Suprapubic skin (tissue), 4 donors: ENCODE measurements at places on chromosomes 7 and 10.
A peak's percentile ranks its signal among the peaks of the same experiment; 100 is the strongest.

DNA sequence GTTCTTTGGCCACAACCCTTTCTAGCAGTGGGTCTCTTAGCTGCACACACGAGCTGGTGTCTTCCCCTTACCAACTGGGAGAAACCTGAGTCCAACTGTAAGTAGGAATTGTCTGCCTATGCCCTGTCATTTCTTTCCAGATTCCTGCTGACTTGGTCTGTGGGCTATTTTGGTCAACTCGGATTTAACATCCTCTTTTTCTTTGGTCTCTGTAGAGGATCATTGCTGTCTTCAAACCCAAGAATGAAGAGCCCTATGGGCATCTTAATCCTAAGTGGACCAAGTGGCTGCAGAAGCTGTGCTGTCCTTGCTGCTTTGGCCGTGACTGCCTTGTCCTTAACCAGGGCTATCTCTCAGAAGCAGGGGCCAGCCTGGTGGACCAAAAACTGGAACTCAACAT, 10.3 kb downstream of the PI4K2A start:
- peak overlapping the region; percentile 29 for H3K27ac ChIP-seq
- H3K36me3 ChIP-seq = peaks cover 48% of the 10 kb centered on the region
- H3K4me1 ChIP-seq = peaks cover 46% of the 10 kb centered on the region
- DNase-seq = no peak

DNA sequence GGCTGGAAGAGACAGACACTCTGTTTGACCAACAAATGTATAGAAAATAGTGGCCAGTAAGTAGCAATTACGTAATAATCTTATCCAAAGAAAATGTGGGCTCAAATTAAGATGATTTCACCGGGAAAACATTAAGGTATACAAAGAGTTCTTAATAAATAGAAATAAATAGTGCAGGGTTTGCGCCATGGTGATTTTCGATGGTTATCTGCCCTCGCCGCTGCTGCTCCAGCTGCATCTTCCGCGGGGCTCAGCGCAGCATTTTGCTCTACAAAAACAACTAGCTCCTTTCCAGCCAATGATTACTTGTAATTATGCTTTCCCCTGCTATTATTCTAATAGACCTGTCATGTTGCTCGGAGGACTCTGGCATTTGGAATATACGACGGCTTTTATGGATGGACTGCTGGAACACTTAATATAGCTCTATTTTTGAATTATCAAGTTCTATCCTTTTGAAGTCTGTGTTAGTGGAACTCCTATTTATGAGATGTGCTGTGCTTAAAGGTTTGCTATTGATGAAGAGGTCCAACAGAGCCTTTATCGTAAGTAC, 103.8 kb downstream of the BUB3 start:
- no peaks in the 10 kb centered on the region for H3K27me3 ChIP-seq
- no peaks in the 10 kb centered on the region for H3K4me1 ChIP-seq
- H3K36me3 ChIP-seq = no peaks in the 10 kb centered on the region
- DNase-seq = no peak
- H3K4me3 ChIP-seq = no peak overlapping the region

- DNase-seq = no peak
- H3K4me1 ChIP-seq = no peaks in the 10 kb centered on the region
- no peaks in the 10 kb centered on the region for H3K36me3 ChIP-seq
- H3K4me3 ChIP-seq = no peak overlapping the region
Observed at GRCh38 chr10:48946332-48946731, 6.7 kb upstream of the LRRC18 start.

- H3K4me3 ChIP-seq = no peak overlapping the region
- no peak overlapping the region for H3K27ac ChIP-seq
- peaks cover 38% of the 10 kb centered on the region for H3K4me1 ChIP-seq
- no peaks in the 10 kb centered on the region for H3K36me3 ChIP-seq
Observed at GRCh38 chr10:59857921-59858320, 48.4 kb downstream of the CCDC6 start.

DNA sequence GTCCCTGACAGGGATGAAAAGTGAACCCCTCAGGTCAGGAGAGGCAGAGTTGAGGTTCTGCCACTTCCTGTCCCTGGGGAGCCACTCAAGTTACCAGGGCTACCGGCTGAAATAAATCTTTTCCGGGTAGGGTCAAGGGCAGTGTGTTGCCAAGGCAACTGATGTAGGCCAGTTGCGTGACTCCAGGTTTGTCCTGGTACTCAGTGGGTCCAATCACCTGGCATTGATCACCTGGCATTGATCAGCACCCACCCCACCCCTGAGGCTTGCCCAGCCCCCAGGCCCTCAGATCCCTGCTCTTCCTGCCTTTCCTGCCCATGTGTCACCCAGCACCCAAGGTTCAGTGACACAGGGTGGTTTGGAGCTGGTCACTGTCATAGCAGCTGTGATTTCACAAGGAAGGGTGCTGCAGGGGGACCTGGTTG, 5.9 kb downstream of the SAP25 start:
- peaks cover 16% of the 10 kb centered on the region for H3K4me1 ChIP-seq
- DNase-seq = no peak
- peaks cover 6% of the 10 kb centered on the region for H3K36me3 ChIP-seq
- no peaks in the 10 kb centered on the region for H3K27me3 ChIP-seq
- H3K27ac ChIP-seq = no peak overlapping the region
- no peak overlapping the region for H3K4me3 ChIP-seq

GRCh38 chr7:141184532-141185190, 110.8 kb downstream of the TMEM178B start:
- H3K36me3 ChIP-seq = no peaks in the 10 kb centered on the region
- no peak overlapping the region for H3K27ac ChIP-seq
- no peaks in the 10 kb centered on the region for H3K4me1 ChIP-seq
- H3K27me3 ChIP-seq = no peaks in the 10 kb centered on the region

- H3K27ac ChIP-seq = no peak overlapping the region
- H3K36me3 ChIP-seq = no peaks in the 10 kb centered on the region
- no peak overlapping the region for H3K4me3 ChIP-seq
Observed at GRCh38 chr7:37901890-37902524, 14.6 kb downstream of the SFRP4 start.

GRCh38 chr7:64867863-64868440, 35.1 kb upstream of the ZNF273 start:
- no peak overlapping the region for H3K4me3 ChIP-seq
- H3K27me3 ChIP-seq = no peaks in the 10 kb centered on the region
- DNase-seq = no peak
- H3K27ac ChIP-seq = no peak overlapping the region
- no peaks in the 10 kb centered on the region for H3K4me1 ChIP-seq

GRCh38 chr10:61653699-61654098, 9.0 kb upstream of the CABCOCO1 start:
- no peaks in the 10 kb centered on the region for H3K4me1 ChIP-seq
- H3K4me3 ChIP-seq = no peak overlapping the region
- DNase-seq = no peak

DNA sequence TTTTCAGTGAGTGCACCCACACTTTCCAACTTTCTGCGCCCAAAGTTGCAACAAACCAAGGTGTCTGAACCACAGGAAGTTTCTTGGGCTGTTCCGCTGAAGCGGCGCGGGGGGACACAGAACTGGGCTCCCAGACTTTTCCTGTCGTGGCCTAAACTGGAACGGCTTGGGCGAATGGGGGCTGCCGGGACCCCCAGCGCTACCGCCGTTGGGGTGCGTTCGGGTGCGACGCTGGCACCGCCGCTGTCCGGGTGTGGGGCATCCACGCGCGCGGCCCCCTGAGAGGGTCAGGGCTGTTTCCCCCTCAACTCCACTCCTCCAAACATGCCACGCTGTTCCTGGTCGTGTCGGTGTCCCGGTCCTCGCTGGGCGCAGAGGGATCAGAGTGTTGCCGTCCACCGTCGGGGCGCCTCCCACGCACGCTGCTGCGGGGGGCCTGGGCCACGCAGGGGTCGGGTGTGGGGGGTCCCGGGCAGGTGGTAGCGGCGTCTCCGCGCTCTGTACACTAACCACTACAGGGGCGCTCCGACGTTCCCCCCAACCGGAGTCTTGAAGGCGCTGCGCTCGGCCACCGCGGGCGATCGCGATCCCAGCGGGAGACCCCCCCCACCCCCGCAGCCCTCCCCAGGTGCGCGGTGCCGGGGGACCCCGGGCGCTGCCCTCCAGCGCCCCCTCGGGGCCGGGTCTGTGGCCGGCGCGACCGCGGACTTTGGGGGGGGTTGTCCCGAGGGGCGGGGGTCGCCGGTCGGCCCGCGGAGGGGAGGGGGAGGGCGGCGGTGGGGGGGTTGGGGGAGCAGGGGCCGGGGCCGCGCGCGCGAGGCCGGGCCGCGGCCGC, 2.2 kb upstream of the CUX1 start:
- peak; percentile 81 for DNase-seq
- H3K36me3 ChIP-seq = no peaks in the 10 kb centered on the region
- peak overlapping the region; percentile 63 for H3K27ac ChIP-seq
- H3K4me3 ChIP-seq = peak overlapping the region; percentile 60

DNA sequence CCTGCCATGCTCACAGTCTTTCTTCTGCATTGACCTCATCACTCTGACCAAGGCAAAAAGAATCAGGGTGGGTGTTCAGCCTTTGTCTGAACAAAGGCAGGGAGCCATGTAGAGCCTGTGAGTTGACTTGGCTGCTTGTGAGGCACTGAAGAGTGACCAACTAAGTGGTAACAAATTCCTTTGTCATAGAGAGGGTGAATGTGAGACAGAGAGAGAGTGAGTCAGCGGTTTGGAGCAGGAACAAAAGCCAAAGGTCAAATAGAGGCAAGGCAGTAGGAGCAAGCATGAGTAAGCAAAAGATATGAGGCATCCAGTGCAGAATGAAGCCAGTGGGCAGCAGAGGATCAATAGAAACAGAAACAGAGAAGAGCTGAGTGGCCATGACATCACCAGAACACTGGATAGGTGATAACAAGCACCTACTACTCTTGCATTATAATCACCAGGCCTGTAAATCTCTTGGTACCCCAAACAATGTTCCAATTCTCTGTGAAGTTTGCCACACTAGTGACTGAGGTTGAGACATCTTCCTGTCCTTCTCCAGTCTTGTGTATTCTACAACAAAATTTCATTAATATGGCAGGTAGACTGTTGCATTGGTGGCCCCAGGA, 116.2 kb upstream of the LAMB4 start:
- no peaks in the 10 kb centered on the region for H3K4me1 ChIP-seq
- H3K36me3 ChIP-seq = no peaks in the 10 kb centered on the region
- no peak for DNase-seq
- H3K27me3 ChIP-seq = no peaks in the 10 kb centered on the region

GRCh38 chr7:111282626-111283025, 191.7 kb downstream of the LRRN3 start:
- H3K36me3 ChIP-seq = no peaks in the 10 kb centered on the region
- no peaks in the 10 kb centered on the region for H3K27me3 ChIP-seq
- no peaks in the 10 kb centered on the region for H3K4me1 ChIP-seq
- DNase-seq = no peak

- no peak overlapping the region for H3K27ac ChIP-seq
- H3K27me3 ChIP-seq = no peaks in the 10 kb centered on the region
- DNase-seq = no peak
- H3K36me3 ChIP-seq = no peaks in the 10 kb centered on the region
- no peaks in the 10 kb centered on the region for H3K4me1 ChIP-seq
Observed at GRCh38 chr7:24510759-24511158, 62.5 kb upstream of the PALS2 start.

DNA sequence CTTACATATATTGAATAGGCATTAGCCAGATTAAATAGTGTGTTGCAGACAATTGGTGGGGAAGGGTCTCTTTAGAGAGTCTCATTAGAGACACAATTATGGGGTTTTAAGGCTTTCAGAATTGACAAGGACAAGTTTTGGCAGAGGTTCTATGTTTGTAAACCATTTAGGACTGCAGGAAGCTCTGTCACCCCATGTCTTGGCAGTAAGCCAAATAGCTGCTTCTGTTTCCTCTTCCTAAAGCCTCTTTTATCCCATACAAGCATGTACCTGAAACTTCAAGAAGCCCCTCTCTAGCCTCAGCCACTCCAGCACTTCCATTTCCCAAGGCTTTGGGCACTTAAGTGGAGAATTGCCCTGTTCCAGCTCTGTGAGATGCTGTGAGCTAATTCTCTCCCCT, 21.8 kb upstream of the LRRC4 start:
- H3K27ac ChIP-seq = no peak overlapping the region
- DNase-seq = no peak
- no peaks in the 10 kb centered on the region for H3K4me1 ChIP-seq
- H3K36me3 ChIP-seq = no peaks in the 10 kb centered on the region
- H3K4me3 ChIP-seq = no peak overlapping the region

GRCh38 chr10:9052767-9053166, 998.3 kb downstream of the GATA3 start:
- H3K27me3 ChIP-seq = peaks cover 4% of the 10 kb centered on the region
- no peak overlapping the region for H3K27ac ChIP-seq
- no peak overlapping the region for H3K4me3 ChIP-seq
- DNase-seq = no peak
- H3K4me1 ChIP-seq = no peaks in the 10 kb centered on the region

DNA sequence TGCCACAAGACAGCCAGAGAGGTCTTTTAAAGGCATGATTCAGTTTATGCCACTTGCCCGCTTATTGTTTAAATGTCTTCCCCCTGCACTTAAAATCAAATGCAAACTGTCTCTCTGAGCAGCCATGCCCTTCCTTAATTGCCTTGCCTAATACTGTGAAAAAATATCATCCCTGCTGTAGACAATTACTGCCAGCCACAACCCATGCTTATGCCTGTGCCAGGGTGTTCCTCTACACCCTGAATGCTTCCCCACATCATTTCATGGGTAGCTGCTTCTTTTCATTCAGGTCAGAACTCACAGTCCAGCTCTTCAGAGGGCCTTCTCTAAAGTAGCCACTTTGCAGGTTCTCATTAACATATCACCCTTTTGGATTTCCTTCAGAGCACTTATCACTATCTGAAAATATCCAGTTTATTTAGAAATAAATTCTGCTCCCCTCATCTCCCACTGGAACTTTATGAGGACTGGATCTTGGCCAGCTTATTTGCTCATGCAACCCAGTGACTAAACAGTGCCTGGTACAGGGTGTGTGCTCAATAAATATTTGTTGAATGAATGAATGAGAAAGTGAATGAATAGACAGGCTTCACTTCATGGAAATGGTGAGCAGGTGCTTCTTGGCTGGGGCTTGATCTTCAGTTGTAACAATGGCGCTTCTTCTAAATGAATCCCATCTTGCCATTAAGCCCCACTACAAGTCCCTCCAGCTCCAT, 162.4 kb upstream of the MDFIC start:
- H3K27ac ChIP-seq = no peak overlapping the region
- H3K4me3 ChIP-seq = no peak overlapping the region
- H3K36me3 ChIP-seq = no peaks in the 10 kb centered on the region
- DNase-seq = no peak

GRCh38 chr7:142168746-142169145, 57.2 kb downstream of the MGAM2 start:
- no peak overlapping the region for H3K27ac ChIP-seq
- H3K4me3 ChIP-seq = no peak overlapping the region
- DNase-seq = no peak

- H3K36me3 ChIP-seq = no peaks in the 10 kb centered on the region
- H3K27me3 ChIP-seq = no peaks in the 10 kb centered on the region
- no peak overlapping the region for H3K27ac ChIP-seq
- DNase-seq = no peak
- H3K4me1 ChIP-seq = peaks cover 3% of the 10 kb centered on the region
Observed at GRCh38 chr7:76179686-76180085, 22.0 kb upstream of the SRRM3 start.

- DNase-seq = no peak
- no peaks in the 10 kb centered on the region for H3K36me3 ChIP-seq
- H3K4me3 ChIP-seq = no peak overlapping the region
Observed at GRCh38 chr10:125479059-125479458, 203.9 kb downstream of the TEX36 start.

GRCh38 chr10:113359655-113360054, 193.2 kb upstream of the HABP2 start:
- H3K36me3 ChIP-seq = no peaks in the 10 kb centered on the region
- no peak overlapping the region for H3K27ac ChIP-seq
- no peaks in the 10 kb centered on the region for H3K27me3 ChIP-seq
- no peak overlapping the region for H3K4me3 ChIP-seq
